ENCODE measurements at places on chromosomes 7 and 10.

DNA sequence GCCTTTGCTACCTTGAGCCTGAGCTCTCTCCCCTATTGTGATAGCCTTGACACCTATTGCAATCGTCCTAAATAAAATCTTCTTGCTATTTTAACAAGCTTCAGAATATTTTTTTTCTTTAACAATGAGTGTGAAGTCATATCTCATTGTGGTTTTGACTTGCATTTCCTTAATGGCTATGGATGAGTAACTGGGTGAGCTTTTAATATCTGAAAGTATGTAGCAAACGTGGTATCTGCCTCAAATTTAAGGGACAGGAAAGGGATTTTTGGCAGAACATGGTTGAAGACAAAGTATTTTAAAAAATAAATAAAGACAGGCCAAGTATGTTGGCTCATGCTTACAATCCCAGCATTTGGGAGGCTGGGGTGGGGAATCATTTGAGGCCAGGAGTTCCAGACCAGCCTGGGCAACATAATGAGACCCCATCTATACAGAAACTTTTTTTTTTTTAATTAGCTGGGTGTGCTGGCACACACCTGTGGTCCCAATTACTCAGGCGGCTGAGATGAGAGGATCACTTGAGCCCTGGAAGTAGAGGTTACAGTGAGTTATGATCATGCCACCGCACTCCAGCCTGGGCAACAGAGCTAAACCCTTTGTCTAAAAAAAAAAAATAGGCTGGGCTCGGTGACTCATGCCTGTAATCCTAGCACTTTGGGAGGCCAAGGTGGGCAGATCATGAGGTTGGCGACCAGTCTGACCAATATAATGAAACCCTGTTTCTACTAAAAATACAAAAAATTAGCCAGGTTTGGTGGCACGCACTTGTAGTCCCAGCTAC, 319.3 kb upstream of the NRP1 start:
- peak; percentile 89 for DNase-seq

- no peak for DNase-seq
These were observed 329.6 kb upstream of the PHYHIPL start for GRCh38 chr10:58846856-58847255.

- DNase-seq = no peak
These were observed 350.9 kb downstream of the RNLS start for GRCh38 chr10:88232029-88232895.

- DNase-seq = no peak
These were observed 30.7 kb downstream of the ACSL5 start for GRCh38 chr10:112404617-112405016.

GRCh38 chr7:111718886-111719285, 156.6 kb upstream of the IMMP2L start:
- no peak for DNase-seq
